ENCODE measurements at places on chromosomes 3 and 15. TPM values are rescaled to one million over a fixed set of nuclear protein-coding genes. Genes with fewer than 3 reads are reported as not detected.
A peak's percentile ranks its signal among the peaks of the same experiment; 100 is the strongest.

The ABI3BP gene
- total RNA-seq, result 3.1 TPM

DNA sequence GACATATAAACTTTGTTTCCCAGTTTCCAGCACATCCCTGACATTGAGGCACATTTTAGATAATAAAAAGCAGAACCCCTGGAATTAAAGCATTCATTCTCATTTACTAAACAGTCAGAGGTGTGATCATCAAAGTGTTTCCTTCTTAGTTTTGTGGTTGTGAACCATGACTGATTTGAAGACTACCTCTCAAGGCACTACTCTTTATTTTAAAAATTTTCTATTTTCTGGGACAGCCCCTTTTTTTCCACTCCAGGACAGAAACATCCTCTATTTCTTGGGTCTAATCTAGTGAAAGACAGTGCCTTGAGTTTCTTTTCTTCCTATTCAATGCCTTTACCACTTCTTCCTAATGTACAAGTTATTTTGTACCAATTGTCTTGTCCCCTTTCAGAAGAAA is 5.2 kb downstream of the SST start:
- H3K36me3 ChIP-seq, result no peaks in the 10 kb centered on the region
- H3K27ac ChIP-seq, result no peak overlapping the region
- no peak overlapping the region for H3K4me3 ChIP-seq
- no peak for DNase-seq
- no peaks in the 10 kb centered on the region for H3K4me1 ChIP-seq
- H3K27me3 ChIP-seq, result peaks cover 61% of the 10 kb centered on the region

The NEDD4 gene
- total RNA-seq, result 60.3 TPM

- peaks cover 17% of the 10 kb centered on the region for H3K4me1 ChIP-seq
- H3K4me3 ChIP-seq, result no peak overlapping the region
- no peaks in the 10 kb centered on the region for H3K36me3 ChIP-seq
- H3K27me3 ChIP-seq, result no peaks in the 10 kb centered on the region
- DNase-seq, result peak; percentile 80
Observed at GRCh38 chr3:18968120-18968519, 180.2 kb upstream of the KCNH8 start.

DNA sequence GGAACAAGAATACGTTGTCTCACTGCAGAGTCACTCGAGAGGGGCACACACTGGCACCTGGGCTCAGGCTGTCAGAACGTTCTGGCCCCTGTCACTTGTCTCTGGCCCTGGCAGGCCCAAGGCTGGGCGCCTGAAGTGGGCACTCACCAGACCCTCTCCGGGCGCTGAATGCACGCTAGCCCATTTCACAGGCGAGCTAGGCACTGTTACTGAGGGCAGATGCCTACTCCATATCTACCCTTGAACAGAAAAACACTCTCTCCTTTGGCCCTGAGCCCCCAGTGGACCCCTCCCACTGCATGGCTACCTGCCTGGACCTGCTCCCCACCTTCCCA is 42.3 kb upstream of the IQSEC1 start:
- H3K36me3 ChIP-seq, result no peaks in the 10 kb centered on the region
- peaks cover 69% of the 10 kb centered on the region for H3K27me3 ChIP-seq
- H3K4me3 ChIP-seq, result no peak overlapping the region
- DNase-seq, result no peak
- no peaks in the 10 kb centered on the region for H3K4me1 ChIP-seq
- H3K27ac ChIP-seq, result no peak overlapping the region

The KCNMB3 gene
- total RNA-seq, result 0.28 TPM

DNA sequence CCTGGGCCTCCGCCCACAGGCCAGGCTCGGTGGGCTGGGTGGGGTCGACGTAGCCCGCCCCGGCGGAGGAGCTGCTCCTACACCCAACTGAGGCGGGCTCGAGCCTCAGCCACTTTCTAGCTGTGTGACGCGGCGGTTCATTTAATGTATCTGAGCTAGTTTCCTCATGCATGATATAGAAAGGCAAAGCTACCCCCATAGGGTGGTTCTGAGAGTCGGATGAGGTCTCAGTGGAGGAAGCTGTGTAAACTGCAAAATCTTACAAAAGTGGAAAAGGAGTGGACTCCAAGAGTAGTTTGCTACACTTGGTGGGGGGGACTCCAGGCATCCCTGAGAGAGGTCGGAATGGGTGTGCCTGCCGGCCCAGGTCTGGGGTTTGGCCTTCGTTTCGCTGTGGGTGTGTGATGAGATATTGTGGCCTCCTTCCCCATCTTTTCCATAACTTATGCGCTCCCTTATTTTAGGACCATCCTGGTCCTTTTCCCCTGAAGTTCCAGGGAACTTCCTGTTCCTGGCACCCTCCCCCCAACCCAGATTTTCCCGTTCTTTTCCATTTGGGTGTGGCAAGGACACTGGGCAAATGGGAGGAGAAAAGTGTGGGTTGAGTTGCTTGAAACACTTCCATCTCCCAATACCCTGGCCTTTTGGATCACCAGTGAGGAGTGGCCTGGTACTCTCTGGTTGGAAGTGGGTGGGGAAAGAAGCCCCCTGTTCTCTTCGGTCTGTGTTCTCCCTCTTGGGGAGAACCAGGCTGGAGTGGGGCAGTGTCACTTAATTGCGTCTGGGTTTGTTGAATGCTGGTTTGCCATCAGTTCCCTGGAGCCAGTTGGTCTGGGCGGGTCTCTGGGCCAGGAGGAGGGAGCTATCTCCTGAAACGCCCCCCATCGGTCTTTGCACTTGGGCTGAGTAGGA is 1.1 kb downstream of the PDIA5 start:
- H3K4me3 ChIP-seq, result peak overlapping the region; percentile 87
- peaks cover 38% of the 10 kb centered on the region for H3K4me1 ChIP-seq
- H3K27ac ChIP-seq, result peak overlapping the region; percentile 84
- DNase-seq, result peak; percentile 54

- DNase-seq, result no peak
- peaks cover 5% of the 10 kb centered on the region for H3K36me3 ChIP-seq
- no peak overlapping the region for H3K27ac ChIP-seq
- peaks cover 19% of the 10 kb centered on the region for H3K4me1 ChIP-seq
- no peaks in the 10 kb centered on the region for H3K27me3 ChIP-seq
Observed at GRCh38 chr15:77417602-77418001, 2.3 kb downstream of the PEAK1 start.

The ITIH4 gene
- total RNA-seq, result 0.58 TPM

DNA sequence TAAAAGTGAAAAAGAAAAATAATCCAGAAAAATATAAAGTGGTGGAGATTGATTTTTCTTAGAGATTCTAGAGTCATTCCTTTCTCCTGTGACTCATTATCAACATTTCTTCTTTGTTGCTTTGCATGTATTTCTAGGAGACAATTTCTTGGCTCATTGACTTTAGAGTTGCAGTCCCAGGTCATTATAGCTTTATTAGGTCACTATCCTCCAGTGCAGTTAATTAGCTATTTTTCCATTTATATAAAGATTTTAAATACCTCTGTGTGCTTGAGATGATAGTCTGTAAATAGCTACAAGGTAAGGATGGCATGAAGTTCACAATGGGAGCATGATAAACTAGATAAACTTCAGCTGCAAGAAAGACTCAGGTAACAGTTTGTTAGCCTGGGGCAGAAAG is at the start of gene OR4F15:
Gene OR4F15 (plus strand): TSS at position 301 of the 400 bp plus-strand sequence. CDS start 5,985 bp downstream, outside the sequence.
- no peaks in the 10 kb centered on the region for H3K36me3 ChIP-seq
- no peak within 1 kb of the TSS for H3K4me3 ChIP-seq
- H3K27me3 ChIP-seq, result peaks cover 67% of the 10 kb centered on the region
- no peak within 1 kb of the TSS for H3K27ac ChIP-seq
- no peaks in the 10 kb centered on the region for H3K4me1 ChIP-seq

The ATP2B2 gene
- total RNA-seq, result not detected

- no peak overlapping the region for H3K27ac ChIP-seq
- DNase-seq, result peak; percentile 46
Observed at GRCh38 chr15:40493089-40493840, 22.5 kb downstream of the CHST14 start.

DNA sequence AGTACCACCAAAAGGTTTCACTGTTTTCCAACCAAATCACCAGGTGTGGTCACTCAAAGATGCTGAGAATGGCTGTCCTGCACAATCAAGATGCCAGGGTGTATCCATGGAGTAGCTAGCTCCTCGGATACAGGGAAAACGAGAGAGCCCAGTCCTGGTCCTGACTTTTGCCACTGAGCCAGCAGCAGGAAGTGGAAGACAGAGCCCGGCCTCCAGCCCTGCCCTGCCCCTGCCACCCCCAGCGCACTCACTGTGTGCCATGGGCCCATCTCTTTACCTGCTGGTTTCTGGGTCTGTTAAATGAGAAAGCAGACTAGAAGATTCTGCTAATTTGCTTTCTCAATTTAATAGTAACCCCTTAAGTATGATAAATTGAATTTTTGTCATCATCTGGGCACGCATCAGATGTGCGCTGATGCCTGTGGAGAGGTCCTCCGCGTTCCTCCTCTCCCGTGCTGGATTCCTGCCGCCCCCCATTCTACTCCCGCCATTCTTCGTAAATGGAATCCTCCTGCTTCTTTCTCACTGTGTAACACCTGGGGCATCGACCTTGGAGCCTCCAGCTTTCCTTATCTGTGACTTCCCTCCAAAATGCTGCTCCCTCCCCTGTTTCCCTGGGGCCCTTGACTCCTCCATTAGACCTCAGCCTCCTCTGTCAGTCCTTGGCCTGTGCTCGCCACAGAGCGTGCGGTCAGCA is 18.0 kb downstream of the TNFAIP8L3 start:
- H3K27me3 ChIP-seq, result no peaks in the 10 kb centered on the region
- no peak for DNase-seq
- peaks cover 12% of the 10 kb centered on the region for H3K36me3 ChIP-seq
- peaks cover 26% of the 10 kb centered on the region for H3K4me1 ChIP-seq
- peak overlapping the region; percentile 46 for H3K27ac ChIP-seq

- no peak overlapping the region for H3K4me3 ChIP-seq
- no peak for DNase-seq
- no peaks in the 10 kb centered on the region for H3K36me3 ChIP-seq
- H3K4me1 ChIP-seq, result no peaks in the 10 kb centered on the region
- no peaks in the 10 kb centered on the region for H3K27me3 ChIP-seq
Observed at GRCh38 chr3:97778152-97778551, 13.6 kb downstream of the ARL6 start.

The INSYN1 gene
- total RNA-seq, result not detected

GRCh38 chr3:137105277-137105977 is 147.6 kb downstream of the IL20RB start:
- H3K36me3 ChIP-seq, result peaks cover 26% of the 10 kb centered on the region
- no peaks in the 10 kb centered on the region for H3K4me1 ChIP-seq
- peak; percentile 69 for DNase-seq
- H3K4me3 ChIP-seq, result no peak overlapping the region

DNA sequence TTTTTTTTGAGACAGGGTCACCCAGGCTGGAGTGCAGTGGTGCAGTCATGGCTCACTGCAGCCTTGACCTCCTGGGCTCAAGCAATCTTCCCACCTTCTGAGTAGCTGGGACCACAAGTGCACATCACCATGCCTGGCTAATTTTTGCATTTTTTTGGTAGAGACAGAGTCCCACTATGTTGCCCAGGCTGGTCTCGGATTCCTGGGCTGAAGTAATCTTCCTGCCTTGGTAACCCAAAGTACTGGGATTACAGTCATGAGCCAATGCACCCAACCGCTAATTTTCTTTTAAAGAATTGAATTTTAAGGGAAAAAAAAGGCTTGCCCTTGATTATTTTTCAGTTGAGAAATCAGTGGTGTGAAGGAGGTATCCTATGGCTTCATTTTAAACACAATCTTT is 334.0 kb downstream of the SOX2 start:
- H3K27ac ChIP-seq, result no peak overlapping the region
- no peaks in the 10 kb centered on the region for H3K36me3 ChIP-seq
- H3K4me1 ChIP-seq, result no peaks in the 10 kb centered on the region
- no peak for DNase-seq

The NCBP2 gene
- total RNA-seq, result 91.8 TPM

The ROPN1 gene
- not detected for total RNA-seq

The KLF15 gene
- 5.3 TPM for total RNA-seq

The CDCP1 gene
- 180 TPM for total RNA-seq

- no peaks in the 10 kb centered on the region for H3K27me3 ChIP-seq
- H3K36me3 ChIP-seq, result no peaks in the 10 kb centered on the region
- peaks cover 6% of the 10 kb centered on the region for H3K4me1 ChIP-seq
- no peak overlapping the region for H3K4me3 ChIP-seq
Observed at GRCh38 chr15:44327578-44327977, 39.1 kb downstream of the GOLM2 start.

- DNase-seq, result no peak
- no peak overlapping the region for H3K4me3 ChIP-seq
- no peak overlapping the region for H3K27ac ChIP-seq
- H3K36me3 ChIP-seq, result peaks cover 4% of the 10 kb centered on the region
- peaks cover 14% of the 10 kb centered on the region for H3K4me1 ChIP-seq
- H3K27me3 ChIP-seq, result no peaks in the 10 kb centered on the region
Observed at GRCh38 chr15:32667321-32667720, 25.8 kb downstream of the SCG5 start.

DNA sequence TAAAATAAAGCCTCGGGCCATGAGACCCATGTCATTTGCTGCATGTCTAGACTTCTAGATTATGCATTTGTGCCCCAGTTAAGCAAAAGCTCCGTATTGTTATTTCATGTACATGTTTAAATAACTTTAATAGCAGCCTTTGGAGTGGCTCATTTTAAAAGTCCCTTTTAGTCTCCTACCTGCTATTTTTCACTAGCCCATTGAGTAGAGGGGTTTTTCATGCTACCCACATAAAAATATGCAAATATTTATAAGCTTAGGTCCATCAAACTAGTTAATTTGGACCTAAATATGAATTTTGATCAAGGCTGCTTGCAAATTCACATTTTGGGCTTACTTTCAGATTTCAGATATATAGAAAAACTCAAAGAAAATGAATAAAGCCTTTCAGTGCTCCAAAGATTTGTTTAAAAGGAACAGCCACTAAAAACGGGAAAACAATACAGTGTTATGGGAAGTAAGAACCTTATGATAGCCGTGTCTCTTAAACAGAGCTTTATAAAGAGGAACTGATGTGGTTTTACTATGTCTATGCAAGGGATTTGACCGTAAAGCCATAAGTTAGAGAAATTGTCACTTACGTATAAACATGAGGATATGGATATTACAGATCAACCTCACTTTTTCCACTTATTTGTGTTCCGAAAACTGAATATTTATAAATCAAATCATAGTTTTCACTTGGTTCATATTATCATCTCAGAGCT is 30.0 kb downstream of the FILIP1L start:
- no peak overlapping the region for H3K4me3 ChIP-seq
- DNase-seq, result no peak
- H3K27me3 ChIP-seq, result no peaks in the 10 kb centered on the region
- H3K27ac ChIP-seq, result no peak overlapping the region
- peaks cover 10% of the 10 kb centered on the region for H3K36me3 ChIP-seq

DNA sequence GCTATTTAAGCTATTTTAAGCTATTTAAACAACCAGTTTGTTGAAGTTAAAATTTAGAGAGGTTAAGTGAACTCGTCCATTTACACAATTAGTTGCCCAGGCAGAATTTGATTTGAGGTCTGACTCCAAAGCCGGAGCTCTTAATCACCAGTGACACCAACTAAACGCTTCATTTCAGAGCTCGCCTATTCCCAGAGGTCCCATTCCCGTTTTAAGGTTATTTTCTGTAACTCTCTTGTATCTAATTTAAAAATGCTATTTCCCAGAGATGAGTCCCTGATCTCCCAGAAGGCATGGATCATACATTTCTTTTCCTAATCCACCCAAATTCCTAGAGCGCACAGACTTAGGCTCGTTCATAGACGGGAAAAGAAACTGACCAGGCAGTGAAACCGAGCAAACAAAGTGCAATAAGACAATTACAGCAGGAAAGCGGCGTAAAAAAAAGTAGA is 904 bp upstream of the MCTP2 start:
- peaks cover 5% of the 10 kb centered on the region for H3K36me3 ChIP-seq
- no peaks in the 10 kb centered on the region for H3K27me3 ChIP-seq
- peak; percentile 44 for DNase-seq
- H3K4me3 ChIP-seq, result peak overlapping the region; percentile 75
- H3K4me1 ChIP-seq, result peaks cover 33% of the 10 kb centered on the region

The SLC9C1 gene
- total RNA-seq, result not detected

GRCh38 chr15:69903470-69904469 is 193.9 kb downstream of the TLE3 start:
- no peak overlapping the region for H3K4me3 ChIP-seq
- H3K27me3 ChIP-seq, result peaks cover 35% of the 10 kb centered on the region
- DNase-seq, result no peak
- H3K27ac ChIP-seq, result no peak overlapping the region
- H3K36me3 ChIP-seq, result no peaks in the 10 kb centered on the region
- H3K4me1 ChIP-seq, result no peaks in the 10 kb centered on the region

Data from MCF 10A (cell line).